Regular cardiac myocyte (primary cell): ENCODE measurements at places on chromosomes 7 and 10. TPM values are rescaled to one million over a fixed set of nuclear protein-coding genes. Genes with fewer than 3 reads are reported as not detected.

Gene UCN3
- not detected in 2 replicates for total RNA-seq

Gene RNF32
- total RNA-seq: 0.77 and 2.5 TPM in 2 replicates

Gene STEAP1B
- total RNA-seq: 13.2 and 25.3 TPM in 2 replicates

Gene HYAL4
- not detected in 2 replicates for total RNA-seq

Gene CALD1
- total RNA-seq: 477 and 1,050 TPM in 2 replicates

Gene NKX2-3
- total RNA-seq: not detected in 2 replicates

Gene NPC1L1
- under 0.01 TPM in 2 replicates for total RNA-seq
